ENCODE measurements at places on chromosomes 5 and 9.

GRCh38 chr5:179152941-179153340 lies 92.8 kb downstream of the ZNF354C start:
- DNase-seq: no peak

- DNase-seq: no peak
Measured at GRCh38 chr9:5041390-5042115, 56.5 kb downstream of the JAK2 start.

- DNase-seq: no peak
Measured at GRCh38 chr9:10613419-10613818, 617 bp upstream of the PTPRD start.

DNA sequence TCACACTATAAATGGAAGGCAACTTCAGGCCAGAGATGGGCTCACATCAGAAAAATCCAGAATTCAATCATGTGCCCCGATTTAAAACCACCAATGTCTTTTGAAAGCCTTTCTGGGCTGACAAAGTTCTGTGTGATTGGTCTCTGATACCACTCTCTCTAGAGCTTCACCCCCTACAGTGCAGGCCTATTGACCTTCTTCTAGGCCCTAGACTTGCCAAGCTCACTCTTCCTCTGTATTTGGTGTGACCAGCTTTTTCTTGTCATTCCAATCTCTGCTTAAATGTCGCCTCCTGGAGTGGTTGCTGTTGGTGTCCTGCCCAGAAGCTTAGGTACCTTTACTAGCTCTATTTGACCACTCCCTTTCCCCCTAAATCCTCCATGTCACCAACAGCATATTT lies 78.7 kb downstream of the GCNT4 start:
- DNase-seq: no peak

GRCh38 chr5:83034036-83034435 lies 43.2 kb downstream of the TMEM167A start:
- DNase-seq: no peak

DNA sequence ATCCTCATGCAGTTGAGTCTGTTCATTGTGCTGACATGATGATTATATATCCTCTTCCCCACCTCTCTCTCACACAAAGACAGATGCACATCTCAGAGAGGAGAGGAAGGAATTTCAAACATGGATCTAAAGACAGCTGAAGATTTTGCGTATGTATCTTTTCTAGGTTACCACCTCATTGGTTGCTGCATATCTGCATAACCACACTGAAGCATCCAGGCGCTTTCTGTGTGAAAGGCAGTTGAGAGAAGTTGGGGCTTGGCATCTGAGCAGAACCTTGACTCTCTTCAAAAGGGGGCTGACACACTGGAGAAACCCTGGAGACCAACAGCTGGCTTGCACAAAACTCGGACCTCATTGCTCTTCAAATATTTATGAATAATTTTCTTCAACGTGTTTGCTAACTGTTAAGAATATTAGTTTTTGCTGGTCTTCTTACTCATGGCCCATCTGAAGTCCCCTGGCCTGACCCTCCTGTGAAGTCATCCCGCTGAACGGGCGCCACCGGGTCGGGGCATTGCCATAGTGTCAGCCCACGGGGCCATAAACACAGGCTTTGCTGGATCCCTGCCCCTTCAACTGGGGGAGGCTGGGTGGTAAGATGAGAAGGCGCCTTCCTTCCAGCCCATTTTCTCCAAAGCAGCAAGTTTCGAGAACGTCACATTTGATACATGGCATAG lies 593.2 kb upstream of the CLINT1 start:
- DNase-seq: no peak

DNA sequence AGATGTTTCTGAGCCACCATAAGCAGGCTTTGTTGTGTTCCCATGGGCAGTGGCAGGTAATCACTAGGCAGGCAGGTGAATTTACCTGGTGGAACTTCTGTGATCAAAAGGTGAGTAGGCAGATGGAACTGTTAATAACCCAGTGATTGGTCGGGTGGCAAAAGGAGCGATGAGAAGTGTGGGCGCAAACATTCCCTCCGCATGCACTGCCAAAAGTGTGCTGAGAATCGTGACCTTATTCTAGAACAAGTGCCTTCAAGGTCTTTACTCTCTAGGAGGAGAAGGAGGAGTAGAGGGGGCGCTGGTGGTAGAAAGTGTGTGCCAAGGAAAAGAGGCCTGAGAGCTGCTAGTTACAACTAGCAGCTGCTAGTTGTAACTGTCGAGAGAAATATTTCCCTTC lies 3.3 kb downstream of the OTULINL start:
- no peak for DNase-seq

GRCh38 chr9:469672-470551 lies 255.2 kb downstream of the DOCK8 start:
- DNase-seq: no peak

Measured in Panc1 (cell line).